Amniotic stem cell (primary cell): ENCODE measurements at places on chromosomes 16 and 17.

DNA sequence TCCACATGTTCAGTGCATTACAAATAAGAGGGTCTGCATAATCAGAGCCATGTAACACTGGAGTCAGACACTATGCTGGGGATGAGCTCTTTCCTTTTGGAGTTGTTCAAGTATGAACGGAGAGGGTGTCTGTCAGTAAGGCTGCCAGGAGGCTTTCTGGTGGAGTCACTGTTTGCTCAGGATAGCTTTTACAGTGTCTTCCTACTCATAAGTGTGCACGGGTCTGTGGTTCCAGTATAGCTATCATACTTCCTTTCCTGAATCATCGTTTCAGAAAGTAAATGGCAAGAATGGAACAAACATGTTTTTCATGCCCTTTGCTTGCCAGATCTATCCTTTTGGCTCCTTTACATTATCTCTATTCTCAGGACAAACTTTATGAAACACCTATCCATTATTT lies 152.7 kb upstream of the CDH11 start:
- DNase-seq = peak; percentile 13

- no peak for DNase-seq
Observed at GRCh38 chr16:13254998-13255614, 353.7 kb downstream of the SHISA9 start.

- no peak for DNase-seq
Observed at GRCh38 chr16:68289202-68289601, 21.5 kb downstream of the SLC7A6OS start.

GRCh38 chr16:84949772-84950436 lies 61.4 kb downstream of the ZDHHC7 start:
- no peak for DNase-seq

GRCh38 chr17:60390925-60391470 lies 935 bp downstream of the USP32 start:
- DNase-seq = no peak

GRCh38 chr17:35577830-35578196 lies 558 bp downstream of the PEX12 start:
- DNase-seq = no peak

- no peak for DNase-seq
Observed at GRCh38 chr16:15849209-15849981, 7.4 kb downstream of the MYH11 start.

DNA sequence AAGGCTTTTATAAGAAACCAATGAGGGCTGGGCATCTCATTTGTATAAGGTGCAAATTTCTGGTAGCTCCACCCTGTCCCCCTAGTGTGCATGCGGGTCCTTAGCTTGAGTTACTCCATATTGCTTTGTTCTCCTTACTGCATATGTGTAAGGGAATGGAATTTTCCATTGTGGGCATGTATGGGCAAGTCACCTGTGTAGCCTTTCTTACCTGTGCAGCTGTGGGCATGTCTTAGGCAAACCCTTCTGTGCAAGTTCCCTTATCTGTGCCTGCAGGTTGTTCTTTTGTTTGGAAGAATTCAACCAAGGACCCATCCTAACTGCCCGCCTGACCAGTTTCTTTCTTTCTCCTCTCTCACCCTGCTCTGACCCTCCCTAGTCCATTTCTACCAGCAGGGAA lies 122.8 kb upstream of the HS3ST4 start:
- no peak for DNase-seq

GRCh38 chr16:66304961-66305360 lies 61.5 kb upstream of the CDH5 start:
- DNase-seq = no peak

GRCh38 chr17:75619506-75620431 lies 13.5 kb upstream of the SMIM5 start:
- no peak for DNase-seq
